ENCODE measurements at places on chromosomes 1 and 21. TPM values are rescaled to one million over a fixed set of nuclear protein-coding genes. Genes with fewer than 3 reads are reported as not detected.

LCE1F gene
- not detected for total RNA-seq

DNA sequence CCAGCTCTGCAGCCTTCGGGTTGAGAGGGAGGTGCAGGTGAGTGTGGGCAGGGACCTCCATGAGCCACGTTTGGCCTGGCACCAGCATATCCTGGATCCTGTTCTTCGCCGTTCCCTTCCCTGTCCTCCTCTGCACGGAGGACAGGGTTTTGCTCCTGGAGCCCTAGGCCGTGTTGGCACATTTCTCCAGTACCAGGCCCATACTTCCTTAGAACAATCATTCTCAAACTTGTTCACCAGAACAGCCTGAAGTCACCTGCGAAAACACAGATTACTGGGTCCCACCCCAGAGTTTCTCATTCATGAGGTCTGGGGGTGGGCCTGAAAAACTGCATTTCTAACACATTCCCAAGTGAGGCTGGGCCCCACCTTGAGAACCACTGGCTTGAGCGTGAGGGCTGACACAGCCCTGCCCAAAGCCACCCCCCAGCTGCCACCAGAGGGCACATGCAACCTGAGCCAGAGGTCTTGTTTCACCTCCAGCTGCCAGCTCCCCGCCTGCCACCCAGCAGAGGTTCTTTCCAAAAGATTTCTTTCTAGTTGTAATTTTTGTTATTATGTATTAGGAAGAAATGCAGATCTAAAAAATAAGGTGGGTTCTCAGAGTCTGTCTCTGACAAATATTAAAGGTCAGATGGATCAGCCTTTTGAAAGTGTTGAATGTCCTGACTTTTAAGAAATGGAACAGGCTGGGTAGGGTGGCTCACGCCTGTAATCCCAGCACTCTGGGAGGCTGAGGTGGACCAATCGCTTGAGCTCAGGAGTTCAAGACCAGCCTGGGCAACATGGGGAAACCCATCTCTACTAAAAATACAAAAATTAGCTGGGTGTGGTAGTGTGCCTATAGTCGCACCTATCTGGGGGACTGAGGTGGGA, 39.6 kb upstream of the LDLRAP1 start:
- peak; percentile 76 for DNase-seq
- H3K27ac ChIP-seq: no peak overlapping the region
- H3K4me3 ChIP-seq: no peak overlapping the region
- peaks cover 7% of the 10 kb centered on the region for H3K4me1 ChIP-seq
- peaks cover 11% of the 10 kb centered on the region for H3K36me3 ChIP-seq
- H3K27me3 ChIP-seq: no peaks in the 10 kb centered on the region

ZNF496 gene
- total RNA-seq: 16.9 TPM

- peak; percentile 55 for DNase-seq
- no peaks in the 10 kb centered on the region for H3K36me3 ChIP-seq
- H3K4me1 ChIP-seq: peaks cover 25% of the 10 kb centered on the region
- H3K27me3 ChIP-seq: no peaks in the 10 kb centered on the region
- no peak overlapping the region for H3K4me3 ChIP-seq
Measured at GRCh38 chr1:181141431-181141910, 53.0 kb downstream of the IER5 start.

NOS1AP gene
- 3.6 TPM for total RNA-seq

FAM167B gene
- total RNA-seq: 21.9 TPM

C2CD2 gene
- total RNA-seq: 23.8 TPM

GRCh38 chr1:58094221-58094620, 452.3 kb downstream of the OMA1 start:
- DNase-seq: no peak
- H3K27ac ChIP-seq: no peak overlapping the region
- no peaks in the 10 kb centered on the region for H3K36me3 ChIP-seq

- no peak overlapping the region for H3K4me3 ChIP-seq
- H3K36me3 ChIP-seq: no peaks in the 10 kb centered on the region
- H3K4me1 ChIP-seq: no peaks in the 10 kb centered on the region
- no peak for DNase-seq
- no peak overlapping the region for H3K27ac ChIP-seq
- peaks cover 21% of the 10 kb centered on the region for H3K27me3 ChIP-seq
Measured at GRCh38 chr1:3353876-3354275, 100.6 kb upstream of the ARHGEF16 start.

DNA sequence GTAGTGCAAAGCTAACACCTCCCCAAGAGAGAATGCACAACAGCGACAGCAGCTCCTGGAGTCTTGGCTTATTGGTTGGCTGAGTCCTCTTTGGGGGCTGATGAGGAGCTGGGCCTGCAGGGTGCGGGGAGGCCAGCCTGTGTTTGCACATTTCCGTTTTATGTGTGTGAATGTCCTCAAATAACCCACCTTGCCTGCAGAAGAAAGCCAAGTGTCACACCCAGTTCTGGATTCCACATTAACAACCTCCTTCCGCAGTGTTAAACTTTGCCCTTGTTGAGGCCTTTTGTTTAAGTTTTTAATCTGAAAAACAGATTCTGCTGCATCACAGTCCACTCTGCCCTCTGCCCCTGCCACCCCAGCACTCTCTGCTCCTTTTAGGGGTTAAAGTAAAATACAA, 274.5 kb downstream of the TM2D1 start:
- H3K36me3 ChIP-seq: no peaks in the 10 kb centered on the region
- no peak overlapping the region for H3K4me3 ChIP-seq
- H3K27ac ChIP-seq: peak overlapping the region; percentile 5
- peaks cover 61% of the 10 kb centered on the region for H3K4me1 ChIP-seq
- no peaks in the 10 kb centered on the region for H3K27me3 ChIP-seq

DNA sequence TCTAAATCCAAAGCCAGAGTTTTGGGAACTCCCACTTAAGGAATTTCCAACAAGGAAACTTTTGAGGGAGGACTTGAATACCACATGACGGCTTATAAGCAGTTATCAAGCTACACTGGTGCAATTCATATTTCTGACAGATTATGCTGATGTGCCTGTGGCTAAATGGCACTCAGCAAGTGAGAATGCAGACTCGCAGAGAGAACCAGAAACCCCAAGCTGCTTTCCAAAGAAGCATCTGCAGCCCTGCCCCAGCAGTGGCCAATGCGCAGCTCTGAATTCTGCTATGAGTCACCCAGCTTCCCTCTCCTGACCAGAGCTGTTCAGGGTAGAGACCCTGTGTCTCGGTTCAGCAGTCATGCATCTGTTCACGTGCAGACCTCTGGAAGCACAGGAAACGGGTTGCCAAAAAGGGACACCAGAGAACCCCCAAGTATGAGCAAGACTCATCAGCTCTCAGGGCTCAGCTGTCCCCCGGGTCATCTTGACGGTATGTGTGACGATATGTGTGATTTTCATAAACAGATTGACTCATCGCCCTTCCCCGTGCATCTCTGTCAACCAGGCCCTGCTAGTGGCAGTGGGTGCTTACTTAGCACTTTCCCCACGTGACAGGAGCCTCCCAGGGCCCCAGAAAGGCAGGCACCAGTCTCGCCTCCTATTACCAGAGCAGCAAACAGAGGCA, 76.3 kb downstream of the ITPKB start:
- H3K4me3 ChIP-seq: no peak overlapping the region
- peak overlapping the region; percentile 77 for H3K27ac ChIP-seq

All from lower lobe of right lung (tissue), 2 donors.